ENCODE measurements at places on chromosomes 5 and 9.

GRCh38 chr9:93684806-93685543 is 108.6 kb downstream of the PHF2 start:
- peak; percentile 11 for DNase-seq

DNA sequence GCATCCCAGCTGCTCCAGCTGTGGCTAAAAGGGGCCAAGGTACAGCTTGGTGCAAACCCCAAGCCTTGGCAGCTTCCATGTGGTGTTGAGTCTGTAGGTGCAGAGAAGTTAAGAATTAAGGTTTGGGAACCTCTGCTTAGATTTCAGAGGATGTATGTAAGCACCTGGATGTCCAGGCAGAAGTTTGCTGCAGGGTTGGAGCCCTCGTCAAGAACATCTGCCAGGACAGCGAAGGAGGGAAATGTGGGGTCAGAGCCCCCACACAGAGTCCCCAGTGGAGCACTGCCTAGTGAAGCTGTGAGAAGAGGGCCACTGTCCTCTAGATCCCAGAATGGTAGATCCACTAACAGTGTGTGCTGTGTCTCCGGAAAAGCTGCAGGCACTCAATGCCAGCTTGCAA is 236.2 kb upstream of the ADRA1B start:
- DNase-seq: no peak

DNA sequence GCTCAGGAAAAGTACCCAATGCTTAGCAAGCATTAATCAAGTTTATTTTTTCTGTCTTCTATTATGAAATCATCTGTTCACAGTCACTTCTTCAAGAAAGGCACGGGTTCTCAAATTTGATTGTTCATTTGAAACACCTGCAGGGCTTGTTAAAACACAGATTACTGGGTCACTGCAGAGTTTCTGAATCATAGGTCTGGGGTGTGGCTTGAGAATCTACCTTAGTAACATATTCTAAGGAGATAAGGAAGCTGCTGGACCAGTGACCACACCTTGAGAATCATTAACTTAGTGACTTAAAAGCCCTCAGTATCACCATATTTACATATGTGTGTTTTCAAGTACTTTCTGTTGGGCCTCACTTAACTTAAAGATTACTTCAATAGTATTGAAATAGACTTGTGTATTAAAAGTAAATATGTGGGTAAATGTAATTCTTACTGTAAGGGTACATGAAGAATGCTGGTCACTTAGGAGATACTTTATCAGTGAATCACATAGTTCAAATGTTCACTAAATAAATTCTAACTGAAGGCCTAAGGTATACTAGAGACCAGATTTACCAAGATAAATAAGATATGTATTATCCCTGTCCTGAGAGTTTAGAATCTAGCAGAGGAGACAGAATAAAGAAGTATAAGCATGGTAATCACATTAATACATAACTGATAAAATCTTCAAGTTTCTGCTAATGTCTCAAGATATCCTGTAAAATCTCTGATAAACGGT is 1342.1 kb upstream of the C9orf72 start:
- no peak for DNase-seq

DNA sequence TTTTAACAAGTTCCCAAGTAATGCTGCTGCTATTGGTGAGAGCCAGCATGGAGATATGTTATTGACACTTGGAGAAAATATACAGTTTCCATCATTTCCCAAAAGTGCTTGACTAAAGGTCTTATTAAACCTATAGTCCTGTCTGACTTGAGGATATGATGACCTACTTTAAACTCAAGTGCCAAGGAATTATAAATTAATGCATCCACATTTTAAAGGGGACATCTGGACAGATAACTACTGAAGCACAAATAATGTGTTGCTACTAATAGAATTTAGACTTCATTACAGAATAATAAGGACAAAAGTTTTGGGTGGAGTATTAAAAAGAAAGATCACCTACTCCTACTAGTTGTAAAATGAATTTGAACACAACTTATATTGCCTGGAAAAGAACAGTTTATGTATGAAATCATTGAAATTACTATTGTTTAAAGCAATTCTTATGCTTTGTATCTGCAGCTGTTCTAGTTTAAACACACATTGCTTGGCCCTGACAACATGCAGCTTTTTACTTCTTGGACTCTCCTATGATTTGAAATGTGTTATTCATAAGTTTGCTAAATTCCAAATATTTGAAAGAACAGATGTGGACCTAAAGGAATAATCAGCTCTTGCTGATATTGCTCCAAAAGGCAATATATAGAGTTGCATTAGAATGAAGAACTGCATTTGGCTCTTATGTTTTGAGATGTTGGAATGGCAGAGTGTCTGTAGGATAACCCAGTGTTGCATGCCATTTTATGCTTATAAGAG is 73.4 kb downstream of the SGCD start:
- no peak for DNase-seq

GRCh38 chr9:107422189-107423185 is 67.1 kb downstream of the KLF4 start:
- DNase-seq: peak; percentile 40

DNA sequence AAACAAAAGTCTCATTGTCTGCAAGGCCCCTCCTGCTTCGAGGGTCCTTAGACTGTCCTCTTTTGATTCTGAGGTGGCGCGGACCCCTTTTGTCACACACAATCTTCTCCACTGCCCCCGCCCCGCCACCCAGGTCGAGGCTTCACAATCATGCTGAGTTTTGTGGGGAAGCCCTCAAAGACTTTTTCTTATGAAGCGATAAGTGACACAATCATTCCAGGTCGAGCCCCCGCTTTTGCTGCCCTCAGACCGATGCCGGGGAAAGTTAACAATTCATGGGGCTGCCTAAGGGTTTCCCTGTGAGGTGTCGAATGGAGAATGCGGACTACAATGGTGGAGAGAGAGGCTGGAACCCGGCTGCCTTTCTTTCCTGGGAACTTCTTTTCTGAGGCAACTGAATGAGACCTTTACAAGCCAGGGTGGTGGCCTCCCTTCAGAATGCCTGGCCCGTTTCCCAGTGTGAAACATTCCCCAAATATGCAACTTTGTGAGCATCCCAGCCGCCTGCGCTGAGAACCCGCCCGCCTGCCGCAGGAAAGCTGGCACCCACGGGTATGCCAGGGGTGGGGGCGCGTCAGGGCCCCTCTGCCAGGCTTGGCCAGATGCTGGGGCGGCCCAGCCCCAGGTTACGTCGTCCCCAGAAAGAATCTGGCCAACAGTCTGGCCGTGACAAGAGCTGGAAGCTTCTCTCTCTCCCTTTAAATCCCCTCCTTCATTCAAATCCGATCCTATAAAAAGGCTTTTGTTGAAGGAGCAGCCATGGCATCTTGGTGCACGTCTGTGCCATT is 71.9 kb downstream of the MAP1B start:
- no peak for DNase-seq

DNA sequence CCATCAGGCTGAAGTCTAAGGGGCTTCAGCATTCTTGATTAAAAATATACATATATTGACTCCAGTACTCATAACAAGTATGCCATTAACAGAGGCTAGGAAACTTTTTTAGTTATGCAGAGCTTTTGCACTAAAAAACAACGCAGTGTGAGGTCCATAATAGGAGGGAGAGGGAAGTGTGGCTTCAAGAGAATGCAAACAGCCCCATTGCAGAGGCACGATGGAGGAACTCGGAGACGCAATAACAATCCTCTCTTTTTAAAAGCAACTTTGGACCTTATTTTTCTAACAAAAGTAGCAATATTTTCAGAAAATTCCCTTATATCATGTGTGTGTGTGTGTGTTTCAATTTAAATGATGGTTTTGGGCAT is 150.0 kb upstream of the PTCH1 start:
- no peak for DNase-seq

GRCh38 chr5:116395226-116395625 is 179.4 kb downstream of the SEMA6A start:
- DNase-seq: no peak

- no peak for DNase-seq
Measured at GRCh38 chr5:41094871-41095270, 23.7 kb upstream of the MROH2B start.

GRCh38 chr9:123387686-123388085 is 31.7 kb downstream of the CRB2 start:
- DNase-seq: no peak

- no peak for DNase-seq
Measured at GRCh38 chr9:124342776-124343485, 72.3 kb downstream of the PSMB7 start.

- DNase-seq: no peak
Measured at GRCh38 chr9:101512116-101512515, 21.5 kb upstream of the RNF20 start.

- DNase-seq: no peak
Measured at GRCh38 chr5:5270958-5271785, 131.0 kb downstream of the ADAMTS16 start.

- DNase-seq: no peak
Measured at GRCh38 chr5:102759289-102759688, 4.2 kb downstream of the PAM start.

DNA sequence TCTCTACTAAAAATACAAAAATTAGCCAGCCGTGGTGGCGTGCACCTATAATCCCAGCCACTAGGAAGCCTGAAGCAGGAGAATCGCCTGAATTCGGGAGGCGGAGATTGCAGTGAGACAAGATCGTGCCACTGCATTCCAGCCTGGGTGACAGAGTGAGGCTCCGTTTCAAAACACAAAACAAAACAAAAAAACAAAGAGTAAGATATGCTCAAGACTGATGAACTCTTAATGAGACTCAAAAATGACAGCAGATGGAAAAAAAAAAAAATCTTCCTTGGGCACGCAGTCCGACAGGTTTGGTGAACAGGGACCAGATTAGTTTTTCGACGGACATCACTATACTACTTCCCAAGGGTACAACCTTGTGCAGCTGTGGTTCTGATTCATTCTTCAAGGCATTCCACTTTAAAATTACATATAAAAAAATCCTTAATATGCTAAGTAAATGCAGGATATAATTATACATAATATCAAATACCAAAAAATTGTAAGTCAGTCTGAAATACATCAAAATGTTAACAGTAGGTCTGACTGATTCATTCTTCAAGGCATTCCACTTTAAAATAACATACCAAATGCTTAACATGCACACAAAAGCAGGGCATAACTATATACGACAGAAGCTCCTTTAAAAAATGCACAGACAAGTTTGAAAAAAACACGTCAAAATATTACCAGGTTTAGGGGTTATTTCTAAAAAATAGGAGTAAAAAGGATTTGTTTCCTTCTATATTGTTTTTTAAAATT is 12.3 kb downstream of the PSIP1 start:
- DNase-seq: no peak

GRCh38 chr5:176553260-176554085 is 4.3 kb downstream of the CDHR2 start:
- DNase-seq: no peak
